Right forelimb (tissue), 1 donor: ENCODE measurements at places on chromosomes 3 and 15.

- DNase-seq, result no peak
Observed at GRCh38 chr3:154130540-154130939, 9.3 kb downstream of the ARHGEF26 start.

DNA sequence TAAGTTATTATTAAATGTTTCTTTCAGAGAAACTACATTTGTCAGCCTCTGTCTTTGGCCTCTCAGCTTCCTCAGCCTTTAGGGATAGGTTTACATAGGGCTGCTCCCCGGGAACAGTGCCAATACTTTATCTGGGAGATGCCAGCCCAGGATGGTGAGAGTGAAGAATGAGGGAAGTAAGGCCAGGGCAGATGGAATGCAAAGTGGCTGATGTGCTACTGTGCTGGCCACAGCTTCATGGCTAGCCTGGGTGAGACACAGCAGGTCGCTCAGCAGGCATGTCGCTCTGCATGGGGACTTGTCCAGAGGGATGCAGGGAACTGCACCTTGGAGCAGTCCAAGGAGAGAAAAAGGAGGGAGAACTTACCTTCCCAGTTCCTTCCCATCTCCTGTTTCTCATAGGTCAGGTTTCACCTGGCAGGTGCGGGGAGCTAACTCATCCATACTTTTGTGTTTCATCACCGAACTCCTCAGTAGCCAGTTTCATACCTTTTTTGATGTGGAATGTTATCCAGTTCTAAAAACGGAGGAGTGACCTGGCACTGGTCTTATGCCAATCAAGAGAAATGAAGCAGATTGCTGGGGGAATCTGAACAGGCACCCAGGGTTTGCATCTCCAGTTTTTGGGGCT lies 30.9 kb upstream of the C15orf39 start:
- no peak for DNase-seq

DNA sequence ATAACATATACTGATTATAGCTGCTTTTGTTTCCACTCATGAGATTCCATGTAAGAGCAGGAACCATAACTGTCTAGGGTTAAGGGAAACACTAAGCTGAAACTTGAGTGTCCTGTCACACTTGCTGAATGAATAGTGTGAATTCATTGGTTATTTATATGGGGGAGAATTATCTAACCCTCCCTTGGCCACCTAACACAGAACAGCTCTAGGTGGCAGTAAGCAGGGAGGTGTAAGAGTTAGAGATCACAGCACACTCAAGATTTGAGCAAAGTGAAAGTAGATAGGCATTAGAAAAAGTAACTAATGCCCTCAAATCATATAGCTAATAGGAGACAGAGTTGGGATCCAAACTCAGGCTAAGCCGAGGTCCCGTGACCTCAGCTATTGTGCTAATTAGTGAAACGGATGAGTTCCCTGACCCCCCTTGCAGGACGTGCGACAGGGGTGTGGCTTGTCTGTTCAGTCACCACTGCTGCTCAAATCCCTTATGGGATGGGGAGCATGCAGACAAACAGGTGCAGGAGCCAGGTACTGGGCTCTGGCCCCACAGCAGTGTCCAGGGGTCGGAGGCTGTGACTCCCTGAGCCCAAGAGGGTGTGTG lies 27.7 kb upstream of the ANO10 start:
- no peak for DNase-seq

GRCh38 chr15:51536965-51537574 lies 85.5 kb downstream of the DMXL2 start:
- DNase-seq, result no peak

DNA sequence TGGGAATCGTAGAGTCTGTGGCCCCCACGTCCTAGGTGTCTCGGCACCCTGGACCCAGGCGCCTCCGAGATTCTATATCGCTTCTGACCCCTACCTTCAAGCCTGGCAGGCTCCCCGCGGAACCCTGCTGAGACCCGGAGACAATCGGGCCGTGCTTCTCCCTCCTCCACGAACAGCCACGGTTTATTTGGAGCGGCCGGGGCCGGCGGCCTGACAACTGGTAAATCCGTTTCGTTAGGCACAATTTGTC lies 1.4 kb downstream of the GATA2 start:
- no peak for DNase-seq

DNA sequence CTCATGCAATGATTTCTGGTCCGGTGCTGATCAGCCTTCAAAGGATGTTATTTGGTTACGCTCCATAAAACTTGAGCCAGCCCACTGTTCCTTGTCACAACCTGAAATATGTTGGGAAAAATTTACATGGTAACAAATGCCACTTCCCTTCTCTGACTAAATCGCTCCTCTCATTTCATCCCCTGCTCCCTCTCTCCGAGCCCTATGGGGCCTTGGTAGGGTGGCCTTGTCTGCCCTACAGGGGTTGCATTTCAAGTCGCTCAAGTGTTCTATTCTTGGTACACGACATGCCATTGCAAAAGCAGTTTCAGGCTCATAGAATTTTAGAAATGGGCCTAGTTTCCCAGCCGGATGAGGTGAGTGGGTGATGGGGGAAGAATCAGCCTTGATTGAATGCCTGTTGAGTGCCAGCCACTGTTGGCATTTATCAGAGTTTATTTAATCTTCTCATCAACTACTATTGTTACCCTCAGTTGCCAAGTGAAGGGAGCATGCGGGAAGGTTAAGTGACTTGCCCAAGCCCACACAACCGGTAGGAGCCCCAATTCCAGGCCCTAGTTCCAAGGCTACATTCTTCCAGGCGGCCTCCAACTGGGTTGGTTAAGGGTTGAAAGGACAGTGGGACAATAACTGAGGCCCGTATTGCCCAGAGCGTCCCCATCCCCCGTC lies 961 bp upstream of the ABHD2 start:
- no peak for DNase-seq

DNA sequence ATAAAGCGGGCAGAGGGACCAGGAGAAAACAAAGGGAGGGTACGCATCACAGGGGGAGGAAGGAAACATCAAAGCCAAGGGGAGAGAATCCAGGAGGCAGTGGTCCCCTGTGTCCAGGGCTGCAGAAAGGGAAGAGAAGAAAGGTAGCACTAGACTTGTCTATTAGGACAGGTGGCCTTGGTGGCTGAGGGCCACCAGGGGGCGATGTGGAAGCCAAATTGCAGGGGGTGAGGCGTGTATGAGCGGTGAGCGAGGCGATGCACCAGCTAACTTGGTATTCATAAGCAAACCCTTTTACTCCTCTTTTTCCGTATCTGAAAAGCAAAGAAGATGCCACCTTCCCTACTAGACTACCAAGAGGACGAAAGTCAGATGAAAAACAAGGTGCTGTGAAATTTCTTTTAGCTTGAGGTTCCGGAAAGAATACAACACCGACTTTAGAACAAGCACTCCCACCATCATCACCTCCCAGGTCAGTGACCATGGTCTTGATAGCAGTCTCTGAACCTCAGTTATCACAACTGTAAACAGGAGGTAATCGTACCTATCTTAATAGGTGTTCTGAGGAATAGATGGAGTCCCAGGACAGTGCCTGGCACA lies 654.4 kb upstream of the ADAMTS9 start:
- no peak for DNase-seq

GRCh38 chr3:33575311-33575710 lies 135.1 kb upstream of the UBP1 start:
- no peak for DNase-seq

- no peak for DNase-seq
Observed at GRCh38 chr3:146838221-146838620, 233.1 kb upstream of the PLSCR5 start.

DNA sequence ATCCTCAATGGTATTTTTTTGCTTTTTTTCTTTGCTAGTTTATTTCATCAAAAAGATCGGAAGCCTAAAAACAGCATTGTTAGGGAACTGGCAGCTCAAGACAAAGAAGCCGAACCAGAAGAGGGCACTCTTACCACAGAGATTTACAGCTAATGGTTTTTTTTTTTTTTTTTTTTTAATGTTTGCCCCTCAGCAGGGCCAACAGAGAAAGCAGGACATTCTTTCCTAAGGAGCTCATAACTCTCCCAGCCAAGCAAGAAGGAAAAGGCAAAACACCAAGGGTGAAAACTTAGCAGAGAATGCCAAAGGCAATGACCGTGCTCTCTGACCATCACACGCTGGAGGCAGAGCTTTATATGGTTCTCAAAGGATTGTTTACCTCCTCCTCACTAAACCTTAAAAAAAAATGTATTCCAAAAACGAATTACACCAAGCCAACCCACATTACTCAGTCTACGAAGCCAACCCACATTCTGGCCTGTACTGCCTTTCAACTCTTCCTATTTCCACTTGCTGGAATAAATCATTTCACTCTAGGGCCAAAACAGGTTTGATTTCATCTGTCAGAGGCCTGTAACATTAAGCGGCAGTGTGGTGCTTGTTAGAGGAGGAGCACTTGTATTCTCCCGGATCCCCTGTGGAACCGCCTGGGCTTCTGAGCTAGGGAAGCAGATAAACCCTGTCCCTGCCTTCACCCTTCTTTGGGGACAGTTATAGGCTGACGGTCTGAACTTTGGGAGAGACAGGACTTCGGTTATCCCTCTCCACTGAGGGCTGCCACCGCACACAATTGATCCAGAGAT lies 35.6 kb upstream of the GYG1 start:
- DNase-seq, result peak; percentile 47

DNA sequence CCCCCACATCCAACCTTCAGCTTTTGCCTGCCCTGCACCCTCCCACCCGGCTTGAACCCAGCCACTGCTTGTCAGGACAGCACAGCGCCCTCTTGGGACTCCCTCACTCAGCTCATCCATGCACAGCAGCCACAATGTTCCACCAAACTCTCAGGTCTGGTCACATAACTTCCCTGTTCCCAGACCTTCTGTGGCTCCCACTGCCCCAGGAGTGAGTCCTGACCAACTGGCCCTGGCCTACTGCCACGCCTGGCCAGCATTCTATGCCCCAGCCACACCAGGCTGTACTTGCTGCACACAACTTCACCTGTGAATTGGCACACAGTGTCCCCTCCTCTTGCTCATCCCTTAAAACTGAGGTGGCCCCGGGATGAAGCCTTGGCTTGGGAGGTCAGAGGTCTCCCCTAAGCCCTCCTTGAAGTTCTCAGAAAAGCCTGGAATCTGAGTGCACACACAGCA lies 21.0 kb downstream of the PLXNB1 start:
- DNase-seq, result peak; percentile 30

- no peak for DNase-seq
Observed at GRCh38 chr3:186909078-186909853, 21.1 kb upstream of the ST6GAL1 start.

- DNase-seq, result no peak
Observed at GRCh38 chr3:159650726-159651125, 337.9 kb upstream of the IL12A start.

GRCh38 chr3:34141841-34142337 lies 343.5 kb downstream of the PDCD6IP start:
- no peak for DNase-seq

DNA sequence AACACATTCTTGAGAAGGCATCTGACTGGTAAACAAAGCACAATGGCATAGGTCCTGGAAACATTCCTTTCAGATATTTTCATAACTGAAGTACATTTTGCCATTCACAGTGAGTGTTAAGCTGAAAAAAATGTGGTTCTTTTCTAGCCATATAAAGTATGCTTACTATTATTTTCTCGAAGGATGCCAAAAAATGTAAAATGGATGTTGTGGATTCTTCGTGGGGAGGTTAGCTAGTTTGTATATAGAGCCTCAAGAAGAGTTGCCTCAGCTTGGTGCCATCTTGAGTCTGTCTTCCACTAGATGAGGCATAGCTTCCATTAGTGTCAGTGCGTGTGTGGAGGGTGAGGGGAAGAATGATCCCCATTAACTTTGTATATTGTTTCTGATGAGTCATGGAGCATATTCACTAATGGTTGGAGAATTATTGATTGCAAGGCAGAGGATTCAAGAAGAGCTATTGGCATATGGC lies 4.1 kb downstream of the MBNL1 start:
- no peak for DNase-seq
